WTC11 (cell line): ENCODE measurements at places on chromosomes 7 and 10.

DNA sequence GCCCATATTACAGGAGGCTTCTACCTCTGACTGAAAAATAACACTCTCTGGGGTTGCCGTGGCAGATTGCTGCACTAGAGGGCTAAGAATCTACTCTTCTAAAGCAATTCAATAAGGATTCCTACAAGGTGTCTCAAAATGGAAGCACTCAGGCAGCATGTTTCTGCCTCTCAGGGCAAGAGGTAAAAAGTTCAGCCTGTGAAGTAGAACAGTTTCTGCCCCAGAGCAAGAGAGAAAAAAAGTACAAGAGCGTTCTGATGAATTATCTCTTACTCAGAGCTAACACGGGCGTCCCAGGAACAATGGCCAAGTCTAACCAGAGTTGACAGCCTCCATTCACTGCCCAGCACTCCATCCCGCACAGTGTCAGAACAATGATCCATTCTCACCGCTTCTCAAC, 71.3 kb upstream of the TES start:
- DNase-seq = no peak

GRCh38 chr10:77911535-77912123, 14.9 kb downstream of the DLG5 start:
- no peak for DNase-seq

- no peak for DNase-seq
Observed at GRCh38 chr10:31143331-31143935, 111.8 kb upstream of the ZNF438 start.

DNA sequence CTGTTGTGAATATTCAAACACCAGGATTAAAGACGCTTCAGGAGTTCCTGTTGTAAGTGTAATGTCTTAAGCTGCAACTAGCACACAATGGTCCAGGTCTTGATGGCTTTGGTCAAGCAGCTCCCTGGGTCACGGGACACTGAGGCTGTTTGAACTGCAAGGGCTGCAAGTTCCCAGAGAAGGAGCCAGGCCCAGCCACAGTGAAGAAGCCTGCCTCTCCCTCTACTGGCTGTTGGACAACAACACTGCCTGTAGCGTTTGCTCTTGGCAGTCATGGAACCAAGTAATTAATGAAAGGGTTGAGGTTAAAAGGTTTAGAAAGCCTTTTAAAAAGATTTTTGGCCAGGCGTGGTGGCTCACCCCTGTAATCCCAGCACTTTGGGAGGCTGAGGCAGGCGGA, 31.9 kb upstream of the GUSB start:
- peak; percentile 62 for DNase-seq

DNA sequence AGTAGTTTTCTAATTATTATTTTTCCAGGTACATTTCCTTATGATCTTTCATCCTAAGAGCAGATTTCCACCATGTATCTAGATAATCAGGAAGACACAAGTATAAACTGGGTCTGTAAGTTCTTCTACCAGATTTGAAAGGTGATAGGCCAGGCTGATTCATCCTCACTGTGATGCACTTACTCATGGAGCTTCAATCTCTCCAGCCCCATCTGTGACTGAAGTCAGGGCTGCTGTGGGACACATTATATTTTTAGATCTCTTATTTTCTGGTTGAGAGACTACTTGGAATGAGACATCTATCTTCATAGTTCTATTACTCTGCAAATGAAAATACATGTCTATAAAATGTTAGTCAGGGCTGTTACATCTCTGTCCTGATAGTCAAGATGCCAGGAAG, 85.5 kb upstream of the SLC25A13 start:
- no peak for DNase-seq
